ENCODE measurements at places on chromosomes 4 and X.

GRCh38 chr4:159541143-159541542 lies 438.3 kb downstream of the RAPGEF2 start:
- no peak for DNase-seq

- DNase-seq = no peak
These were observed 7.8 kb upstream of the PPARGC1A start for GRCh38 chr4:23897564-23898109.

DNA sequence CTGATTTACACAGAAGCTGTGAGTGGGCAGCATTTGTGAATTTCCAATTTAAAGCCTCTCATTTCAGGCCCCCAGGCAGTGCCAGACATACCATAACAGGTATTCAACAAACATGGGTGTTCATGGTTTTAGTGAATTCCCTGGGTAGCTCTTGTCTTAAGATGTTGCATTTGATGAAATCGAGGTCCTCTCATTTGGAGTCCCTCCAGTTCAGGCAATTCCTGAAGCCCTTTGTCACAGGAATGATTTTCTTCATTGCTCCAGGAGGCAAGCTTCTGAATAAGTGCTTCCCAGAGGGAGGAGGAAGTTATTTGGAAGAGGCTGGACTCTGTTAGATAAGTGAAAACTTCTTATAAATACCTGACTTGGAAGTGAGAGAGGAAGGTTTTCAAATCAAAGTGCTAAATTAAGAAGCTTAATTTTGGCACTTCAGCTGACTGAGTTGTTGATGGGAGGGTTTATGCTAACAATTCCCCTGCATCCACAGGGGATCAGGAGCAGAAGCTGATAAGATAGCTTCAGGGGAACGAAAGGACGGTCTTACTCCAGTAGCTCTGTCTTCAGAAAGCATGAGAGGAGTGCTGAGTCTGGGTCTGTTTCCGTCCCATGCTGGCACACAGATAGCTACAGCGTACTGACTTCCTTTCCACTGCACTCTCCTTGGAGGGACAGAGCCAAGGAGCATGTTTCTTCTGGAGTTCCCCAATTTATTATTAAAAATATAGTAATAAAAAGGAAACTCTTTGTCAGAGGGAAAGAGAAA lies 543.1 kb downstream of the GBA3 start:
- no peak for DNase-seq

DNA sequence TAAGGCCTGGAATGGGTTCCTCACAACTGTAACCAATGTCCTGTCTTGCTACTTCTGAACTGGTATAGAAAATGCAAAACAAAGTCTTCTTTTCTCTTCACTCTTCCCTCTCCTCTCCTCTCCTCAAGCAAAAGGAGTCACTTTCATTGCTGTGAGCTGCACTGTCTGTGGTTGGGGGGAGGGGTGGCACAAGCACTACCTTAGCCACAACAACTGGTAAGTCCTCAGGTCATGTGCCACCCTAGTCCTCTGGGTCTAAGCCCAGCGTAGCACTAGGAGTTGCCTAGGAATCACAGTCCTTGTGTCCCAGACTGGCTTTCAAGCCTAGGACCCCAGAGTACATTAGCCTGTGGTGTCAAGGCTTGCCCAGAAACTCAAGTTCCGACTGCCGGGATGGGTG lies 859.3 kb upstream of the AMOT start:
- DNase-seq = no peak

DNA sequence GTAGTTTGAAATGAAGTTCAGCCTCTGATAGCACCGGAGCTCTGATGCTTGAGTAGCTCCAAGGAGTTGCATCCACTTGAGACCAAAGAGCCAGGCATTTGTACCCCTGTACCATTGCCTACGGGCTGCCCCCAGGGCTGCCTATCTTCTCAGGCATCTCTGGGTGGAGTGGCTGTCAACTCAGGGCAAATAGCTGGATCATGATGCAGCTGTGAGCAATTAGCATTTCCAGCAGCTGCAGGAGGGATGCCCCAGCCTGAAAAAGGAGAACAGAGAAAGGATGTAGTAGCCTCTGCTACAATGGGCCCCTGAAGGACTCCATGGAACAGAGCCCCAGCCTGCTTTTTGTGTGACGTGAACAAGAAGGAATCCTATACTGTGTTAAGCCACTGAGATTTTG lies 492.6 kb downstream of the BCOR start:
- DNase-seq = no peak

DNA sequence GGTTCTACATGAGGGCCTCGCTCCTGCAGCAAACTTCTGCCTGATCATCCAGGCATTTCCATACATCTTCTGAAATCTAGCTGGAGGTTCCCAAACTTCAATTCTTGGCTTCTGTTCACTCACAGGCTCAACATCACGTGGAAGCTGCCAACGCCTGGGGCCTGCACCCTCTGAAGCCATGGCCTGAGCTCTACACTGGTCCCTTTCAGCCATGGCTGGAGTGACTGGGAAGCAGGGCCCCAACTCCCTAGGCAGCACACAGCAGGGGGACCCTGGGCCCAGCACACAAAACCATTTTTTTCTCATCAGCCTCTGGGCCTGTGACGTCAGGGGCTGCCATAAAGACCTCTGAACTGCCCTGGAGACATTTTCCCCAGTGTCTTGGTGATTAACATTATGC lies 542.7 kb downstream of the TLL1 start:
- DNase-seq = no peak

DNA sequence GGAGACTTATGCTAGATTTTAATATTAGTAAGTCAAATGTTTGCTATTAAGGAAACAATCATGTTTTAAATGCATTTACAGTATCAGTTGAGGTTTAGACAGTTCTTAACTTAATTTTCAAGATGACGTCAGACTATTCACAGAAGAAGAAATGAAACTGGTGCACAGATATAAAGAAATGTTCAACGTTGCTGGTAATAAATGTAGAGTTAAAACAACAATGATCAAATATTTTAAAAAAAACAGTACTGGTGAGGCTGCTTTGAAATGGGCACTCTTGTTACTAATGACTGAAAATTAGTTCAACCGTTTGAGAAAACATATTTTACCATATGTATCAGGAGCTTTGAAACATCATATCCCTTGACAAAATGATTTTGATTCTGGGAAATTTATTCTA lies 44.2 kb downstream of the ABHD18 start:
- no peak for DNase-seq

- no peak for DNase-seq
These were observed 71.3 kb downstream of the HTRA3 start for GRCh38 chr4:8340781-8341241.

DNA sequence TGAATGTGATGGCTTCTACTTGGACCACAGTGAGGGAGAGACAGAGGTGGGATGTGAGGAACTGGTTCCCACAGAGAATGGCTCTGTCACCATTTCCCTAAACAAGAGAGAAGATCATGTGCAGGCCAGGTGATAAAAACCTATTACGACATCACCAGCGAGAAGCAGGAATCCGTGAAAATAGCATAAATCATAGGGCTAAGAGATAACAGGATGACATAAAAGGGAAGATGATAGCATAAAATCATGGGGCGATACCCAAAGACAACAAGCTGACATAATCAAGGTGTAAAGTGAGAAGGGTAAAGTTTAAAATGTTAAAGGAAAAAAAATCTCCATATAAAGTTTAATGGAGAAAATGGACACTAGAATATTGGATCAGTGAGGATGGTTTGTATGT lies 205.5 kb upstream of the SLIT2 start:
- DNase-seq = no peak

DNA sequence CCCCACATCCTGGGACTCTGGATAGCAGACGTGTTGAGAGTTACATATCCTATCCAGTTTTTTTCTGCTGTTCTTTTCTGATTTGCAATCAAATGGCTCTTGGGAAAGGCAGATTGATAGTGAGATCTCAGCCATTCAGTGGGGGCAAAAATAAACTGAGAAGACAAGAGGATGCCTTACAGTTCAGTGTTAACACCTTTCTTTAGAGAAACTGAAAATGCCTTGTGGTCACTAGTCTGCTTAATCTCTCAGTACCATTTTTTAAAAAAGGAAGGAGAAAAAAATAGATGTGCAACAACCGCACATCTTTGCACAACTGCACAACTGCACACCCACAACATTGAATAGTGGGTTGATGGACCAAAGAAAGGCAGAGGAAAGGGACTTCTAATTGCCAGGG lies 109.3 kb downstream of the ARHGEF9 start:
- DNase-seq = no peak

DNA sequence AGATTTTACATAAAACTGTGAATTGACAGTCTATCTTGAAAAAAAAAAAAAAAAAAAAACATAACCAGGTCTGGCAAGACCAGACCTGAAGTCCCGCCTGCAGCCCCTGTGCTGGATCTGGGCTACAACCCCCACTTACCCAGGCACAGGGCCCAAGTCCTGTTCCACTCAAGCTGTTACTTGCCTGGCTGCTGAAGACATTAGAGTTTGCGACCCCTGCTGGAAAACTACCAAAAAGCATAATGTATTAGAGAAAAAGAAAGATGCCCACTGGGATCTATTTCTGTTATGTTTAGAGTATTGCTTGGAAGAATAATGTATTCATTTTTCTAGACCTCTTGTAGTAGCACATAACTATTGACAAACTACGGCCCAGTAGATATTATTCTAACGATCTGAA lies 4.7 kb downstream of the HS3ST1 start:
- no peak for DNase-seq

- DNase-seq = no peak
These were observed 29.1 kb upstream of the PLS3 start for GRCh38 chrX:115531818-115532403.

DNA sequence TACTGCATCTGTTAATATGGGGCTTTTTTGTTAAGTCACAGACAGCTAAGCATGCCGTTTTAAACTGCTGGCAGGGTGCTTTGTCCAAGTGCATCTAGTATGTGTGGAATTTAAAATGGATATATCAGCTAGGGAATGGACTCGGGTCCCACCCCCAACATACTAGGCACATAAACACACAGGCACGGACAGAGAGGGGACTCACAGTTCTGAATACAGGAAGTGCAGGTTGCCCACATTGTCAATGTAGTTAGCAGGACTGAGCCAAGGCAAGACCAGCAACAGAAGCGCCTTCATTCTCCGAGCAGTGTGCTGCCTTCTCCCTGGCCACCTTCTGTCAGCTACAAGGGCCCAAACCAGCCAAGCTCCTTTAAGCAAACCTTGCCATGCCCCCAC lies 33.6 kb downstream of the LNX1 start:
- DNase-seq = no peak

- no peak for DNase-seq
These were observed 8.0 kb upstream of the PITX2 start for GRCh38 chr4:110630688-110631402.

All from omental fat pad (tissue), 4 donors.